Stimulated activated CD8-positive, alpha-beta memory T cell treated with anti-CD3 and anti-CD28 coated beads, Interleukin-15, amount 100 ng/mL, for 48 hours (primary cell): ENCODE measurements at places on chromosomes 7 and 10.

- no peak for DNase-seq
These were observed 33.9 kb upstream of the ARL4A start for GRCh38 chr7:12653518-12653917.

GRCh38 chr7:24456526-24457218, 116.6 kb upstream of the PALS2 start:
- no peak for DNase-seq

- no peak for DNase-seq
These were observed 140.6 kb upstream of the CTBP2 start for GRCh38 chr10:125300937-125301336.

DNA sequence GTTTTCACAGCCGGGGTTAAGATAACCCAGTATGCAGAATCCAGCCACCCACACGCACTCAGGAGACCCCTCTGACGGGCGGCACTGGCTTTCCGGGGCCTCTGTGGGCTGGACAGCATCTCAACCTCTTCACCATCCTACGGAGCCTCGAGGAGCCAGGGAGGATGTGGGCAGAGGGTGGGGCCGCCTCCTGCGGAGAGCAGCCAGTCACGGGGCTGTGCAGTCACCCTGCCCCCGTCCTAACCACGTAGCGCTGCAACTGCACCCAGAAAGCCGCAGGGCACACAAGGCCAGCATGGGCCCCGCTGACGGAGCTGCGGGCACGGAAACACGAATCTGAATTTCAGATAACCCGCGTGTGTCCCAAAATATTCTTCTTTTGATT, 270.3 kb downstream of the ELFN1 start:
- DNase-seq: peak; percentile 89

DNA sequence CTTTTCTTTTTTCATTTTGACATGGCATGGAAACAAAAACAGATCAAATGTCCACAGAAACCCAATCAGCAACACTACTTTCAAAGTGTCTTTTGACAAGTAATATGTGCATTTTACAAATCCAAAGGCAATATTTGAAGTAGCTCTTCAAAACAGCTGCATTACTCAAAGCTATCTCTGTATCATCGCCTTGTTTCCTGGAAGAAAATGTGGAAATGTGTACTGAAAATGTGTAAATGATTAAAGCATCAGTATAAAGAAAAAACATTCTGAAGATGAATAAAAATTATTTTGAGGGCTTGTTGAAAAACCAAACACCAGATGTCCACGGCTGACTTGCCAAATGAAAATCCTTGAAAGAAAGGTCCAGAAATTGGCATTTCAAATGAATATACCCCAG, 16.5 kb upstream of the ITGB8 start:
- DNase-seq: no peak
